ENCODE measurements at places on chromosomes 4 and X.

DNA sequence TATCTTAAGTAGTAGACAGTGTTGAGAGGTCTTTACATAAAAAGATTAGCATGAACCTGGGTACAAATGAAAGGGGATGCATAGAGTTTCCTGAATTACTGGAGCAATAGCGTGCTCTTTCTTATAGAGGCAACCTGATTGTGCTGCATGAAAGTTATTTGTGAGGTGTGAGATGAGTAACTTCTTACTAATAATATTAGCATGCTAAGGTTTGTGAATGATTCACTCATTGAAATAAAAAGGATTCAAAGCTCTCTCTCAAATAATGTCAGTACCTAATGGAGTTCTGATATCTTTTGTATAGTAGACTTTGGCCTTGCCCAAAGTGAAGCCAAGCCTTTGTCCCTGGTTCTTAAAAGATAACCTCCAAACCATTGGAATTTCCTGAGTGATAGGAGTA lies 131.0 kb upstream of the CXXC4 start:
- DNase-seq: no peak

DNA sequence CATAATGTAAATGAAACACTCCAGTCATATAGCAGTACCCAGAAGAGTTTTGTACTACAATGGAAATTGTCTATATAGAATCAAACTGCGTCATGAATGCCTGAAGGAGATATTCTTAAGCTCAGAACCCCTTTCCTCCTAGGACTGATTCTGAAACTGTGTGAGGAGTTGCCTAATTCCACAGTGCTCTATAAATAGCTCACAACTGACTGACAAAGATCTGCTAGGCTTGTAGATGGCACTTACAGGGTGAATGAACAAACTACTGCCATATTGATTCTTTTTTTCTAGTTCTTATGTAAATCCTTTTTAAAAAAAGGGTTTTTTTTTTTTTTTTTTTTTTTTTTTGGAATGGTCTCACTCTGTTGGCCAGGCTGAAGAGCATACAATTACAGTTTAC lies 30.1 kb upstream of the UGT2B17 start:
- DNase-seq: no peak

- peak; percentile 67 for DNase-seq
Observed at GRCh38 chrX:11341274-11342201, 48.3 kb downstream of the AMELX start.

- no peak for DNase-seq
Observed at GRCh38 chrX:55777596-55777995, 60.0 kb downstream of the RRAGB start.

- peak; percentile 10 for DNase-seq
Observed at GRCh38 chr4:10203851-10204250, 87.3 kb upstream of the WDR1 start.

GRCh38 chr4:134018846-134019245 lies 182.7 kb downstream of the PABPC4L start:
- no peak for DNase-seq

DNA sequence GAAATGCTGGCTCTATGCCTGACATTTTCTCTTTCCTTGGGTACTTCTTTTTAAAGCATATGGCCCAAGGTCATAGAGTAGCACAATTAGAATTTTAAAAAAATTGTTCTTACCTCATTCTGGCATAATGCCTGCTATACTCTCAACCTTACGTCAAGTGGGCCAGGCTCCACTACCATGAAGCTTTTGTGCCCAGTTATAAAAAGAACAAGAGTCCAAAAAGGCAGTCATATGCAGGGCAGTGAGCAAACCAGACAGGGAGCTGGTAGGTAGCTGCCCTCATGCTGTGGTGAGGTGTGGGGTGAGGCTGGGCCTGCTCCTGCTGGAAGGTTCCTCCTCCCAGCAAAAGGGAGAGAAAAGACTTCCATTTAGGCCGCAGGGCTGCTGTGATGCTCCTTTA lies 64.4 kb upstream of the UCP1 start:
- no peak for DNase-seq

DNA sequence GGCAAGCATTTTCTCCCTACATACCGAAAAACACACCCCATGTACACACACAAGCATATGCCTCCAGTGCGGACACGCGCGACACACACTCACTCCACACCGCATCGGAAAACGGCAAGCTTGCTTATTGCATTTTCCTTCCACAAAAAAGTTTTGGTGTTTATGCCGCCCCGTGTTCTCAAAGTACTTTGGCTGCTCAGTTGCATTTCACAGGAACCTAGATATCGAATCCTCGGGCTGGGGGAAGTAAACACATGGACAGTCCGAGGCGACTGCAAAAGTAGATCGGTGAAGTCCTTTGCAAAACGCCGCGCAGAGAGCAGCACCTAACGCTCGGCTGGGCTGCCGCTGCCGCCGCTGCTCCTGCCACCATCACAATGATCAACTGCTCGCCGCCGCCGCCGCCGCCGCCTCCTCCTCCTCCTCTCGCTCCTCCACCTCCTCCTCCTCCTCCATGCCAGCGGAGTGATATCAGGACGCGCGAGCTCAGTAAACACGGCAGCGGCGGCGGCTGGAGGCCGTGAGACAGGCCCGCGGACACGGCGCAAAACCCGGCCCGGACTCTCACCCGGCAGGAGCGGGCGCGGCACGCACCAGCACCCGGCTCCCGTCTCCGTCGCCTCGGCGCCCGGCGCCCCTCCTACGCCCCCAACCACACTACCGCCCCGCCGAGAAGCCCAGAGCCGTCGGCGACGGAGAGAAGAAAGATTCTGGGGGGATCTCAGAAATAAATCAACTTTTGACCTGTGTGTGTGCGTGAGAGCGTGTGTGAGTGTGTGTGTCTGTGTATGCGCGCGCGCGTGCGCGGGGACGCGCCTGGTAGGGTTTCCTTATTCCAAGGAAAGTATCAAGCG lies at the start of gene MAML3:
Gene MAML3 (minus strand): TSS at position 467 of the 854 bp plus-strand sequence. CDS start 857 bp downstream, outside the sequence.
- DNase-seq: peak; percentile 94

- no peak for DNase-seq
Observed at GRCh38 chr4:25811841-25812240, 50.9 kb downstream of the SEL1L3 start.

DNA sequence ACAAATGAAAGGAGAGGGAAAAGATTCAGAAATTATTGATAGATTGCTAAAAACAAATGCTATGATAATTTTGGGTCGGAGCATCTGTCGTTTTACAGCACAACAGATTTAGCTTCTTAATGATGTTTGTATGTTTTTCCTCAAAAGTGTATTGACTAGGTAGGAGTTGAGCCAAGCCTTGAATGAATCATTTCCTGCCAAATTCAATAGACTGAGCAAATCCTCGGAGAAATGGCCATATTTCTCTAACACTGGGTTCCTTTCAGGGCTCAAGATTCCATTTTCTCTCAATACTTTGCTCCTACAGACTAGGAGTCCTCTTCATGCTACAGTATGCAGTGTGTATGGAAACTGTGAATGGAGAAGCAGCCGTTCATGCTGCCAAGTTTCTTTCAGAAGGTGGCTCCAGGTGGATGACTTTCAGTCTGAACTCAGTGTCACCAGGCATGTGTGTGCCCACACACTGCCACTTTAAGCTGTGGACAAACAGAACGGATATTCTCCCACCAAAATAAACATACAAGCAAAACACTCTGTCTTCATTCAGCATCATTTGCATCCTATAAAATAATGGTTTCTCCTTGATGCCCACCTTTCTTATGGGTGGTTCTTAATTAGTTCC lies 146.0 kb downstream of the TBL1X start:
- no peak for DNase-seq

DNA sequence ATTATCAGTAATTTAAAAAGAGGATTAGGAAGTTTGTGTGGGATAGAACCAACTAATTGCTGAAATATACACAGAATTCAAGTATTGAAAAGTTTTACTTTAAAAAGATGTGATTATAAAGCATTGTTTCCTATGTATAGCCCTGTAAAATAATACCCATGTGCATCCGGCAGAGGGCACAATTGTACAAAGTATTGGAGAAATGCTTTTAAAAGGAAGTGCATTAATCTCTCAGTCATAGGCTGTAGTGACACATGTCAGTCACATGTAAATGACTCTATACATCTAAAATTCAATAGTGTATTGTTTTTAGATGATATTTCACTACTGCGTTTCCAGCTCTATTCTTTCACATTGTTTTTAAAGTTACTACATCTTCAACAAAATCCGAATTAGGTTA lies 9.7 kb upstream of the GEMIN8 start:
- DNase-seq: peak; percentile 66

DNA sequence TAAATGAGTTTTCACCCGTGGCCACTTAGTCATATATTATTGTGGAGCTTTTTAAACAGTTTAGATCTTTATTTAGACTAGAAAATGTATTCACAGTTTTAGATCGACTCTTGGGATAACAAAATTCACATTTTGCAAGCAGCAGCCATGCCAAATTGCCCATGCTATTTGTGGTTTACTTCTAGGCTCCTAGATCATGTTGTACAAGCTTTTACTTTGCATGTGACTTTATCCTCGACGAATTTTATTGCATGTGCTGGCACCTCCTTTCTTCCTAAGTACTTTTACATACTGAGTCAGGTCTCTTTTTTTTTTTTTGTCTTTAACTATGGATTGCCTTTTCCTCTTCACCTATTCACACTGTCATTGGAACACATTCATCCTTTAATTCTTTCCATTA lies 23.2 kb downstream of the BBS12 start:
- no peak for DNase-seq

- no peak for DNase-seq
Observed at GRCh38 chr4:69799337-69799736, 38.9 kb upstream of the SULT1B1 start.

- no peak for DNase-seq
Observed at GRCh38 chr4:170805352-170805751, 715.6 kb upstream of the AADAT start.

GRCh38 chr4:3649491-3649890 lies 116.7 kb upstream of the ADRA2C start:
- no peak for DNase-seq

DNA sequence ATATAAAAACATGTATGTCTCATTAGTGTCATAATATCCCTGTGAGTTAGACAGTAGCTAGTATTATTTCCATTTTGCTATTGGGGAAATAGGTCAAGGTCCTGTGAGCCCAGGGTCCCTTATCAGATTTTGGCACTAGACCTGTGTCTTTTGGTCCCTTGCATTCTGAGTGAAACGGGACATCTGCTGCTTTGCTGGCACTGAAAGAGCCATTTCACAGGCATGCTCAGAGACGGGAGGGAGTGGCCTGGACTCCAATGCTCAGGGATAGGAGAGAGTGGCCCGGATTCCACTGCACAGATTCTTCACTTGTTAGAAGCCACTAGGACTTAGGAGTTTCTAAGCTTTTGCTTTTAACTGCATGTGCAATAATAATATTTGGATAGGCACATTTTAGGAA lies 177.2 kb downstream of the TSPAN5 start:
- DNase-seq: no peak

Data from hematopoietic multipotent progenitor cell treated with erythropoietin and hydrocortisone succinate and interleukin-3 and kit ligand, for 8 days (in vitro differentiated cells).